AG10803 (cell line): ENCODE measurements at places on chromosomes 12 and 14.

DNA sequence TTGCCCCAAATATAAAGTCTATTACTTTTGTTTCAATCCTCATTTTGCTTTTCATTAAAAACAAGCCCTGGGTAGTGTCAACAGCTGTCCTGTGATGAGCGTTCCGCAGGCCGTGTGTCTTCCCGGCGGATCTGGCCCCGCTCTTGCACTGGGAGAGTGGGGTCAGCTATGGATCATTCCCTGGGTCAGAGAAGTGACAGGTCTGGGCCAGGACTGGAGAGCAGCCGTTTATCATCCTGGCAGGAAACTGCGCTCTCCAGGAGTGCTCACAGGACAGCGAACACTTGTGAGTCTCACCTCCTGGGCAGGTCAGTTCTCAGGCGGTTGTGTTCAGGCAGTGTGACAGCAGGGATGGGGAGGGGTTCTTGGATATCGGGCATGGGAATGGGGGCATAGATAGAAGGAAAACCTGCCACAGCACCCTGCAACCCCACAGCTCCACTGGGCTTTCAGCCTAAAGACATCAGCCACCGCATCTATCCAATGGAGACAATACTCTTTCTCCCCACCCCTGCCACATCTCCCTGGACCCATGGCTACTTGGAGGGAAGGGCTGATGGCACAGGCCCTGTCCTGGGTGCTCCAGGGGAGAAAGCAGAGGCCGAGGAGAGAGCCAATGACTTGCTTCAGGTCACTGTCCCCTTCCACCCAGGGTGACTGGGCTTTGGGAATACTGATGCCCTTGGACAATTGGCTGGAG is 47.8 kb upstream of the CHGA start:
- DNase-seq, result no peak

DNA sequence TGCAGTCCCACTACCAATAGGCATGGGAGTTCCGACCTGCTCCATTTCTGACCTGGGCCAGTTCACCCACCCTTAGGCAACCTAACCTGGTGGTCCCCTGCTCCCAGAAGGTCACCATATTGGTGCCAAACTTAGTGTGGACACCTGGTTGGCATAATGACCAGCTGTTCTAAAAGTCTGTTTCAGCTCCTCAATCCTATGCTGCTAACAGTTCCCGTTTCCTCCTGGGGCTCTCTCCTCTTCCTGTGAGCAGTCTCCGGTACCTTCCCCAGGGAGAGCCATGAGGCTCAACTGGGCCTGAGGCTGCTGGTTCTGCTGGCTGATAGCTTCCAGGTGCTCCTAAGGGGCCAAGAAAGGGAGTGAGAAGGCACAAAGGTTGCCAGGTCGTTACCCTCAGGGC is 15.9 kb upstream of the BLTP3B start:
- no peak for DNase-seq

DNA sequence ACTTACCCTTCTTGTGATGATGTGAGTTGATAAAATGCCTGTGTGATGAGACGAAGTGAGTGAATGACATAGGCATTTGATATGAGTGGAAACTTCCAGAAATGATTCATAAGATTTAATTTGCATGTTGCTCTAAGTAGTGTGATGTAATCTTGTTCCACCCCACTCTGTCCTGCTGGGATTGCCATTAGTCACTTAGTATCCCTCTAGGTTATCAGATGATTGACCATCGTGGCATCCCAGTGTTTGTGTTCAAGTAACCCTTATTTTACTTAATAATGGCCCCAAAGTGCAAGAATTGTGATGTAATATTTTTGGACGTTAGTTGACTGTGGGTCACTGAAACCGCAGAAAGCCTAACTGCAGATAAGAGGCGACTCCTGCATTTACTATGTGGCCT is 214.4 kb upstream of the DIO2 start:
- peak; percentile 84 for DNase-seq

- DNase-seq, result no peak
Measured at GRCh38 chr12:55723516-55724225, 3.5 kb downstream of the RDH5 start.

GRCh38 chr12:65885716-65886115 is 61.4 kb downstream of the HMGA2 start:
- no peak for DNase-seq

DNA sequence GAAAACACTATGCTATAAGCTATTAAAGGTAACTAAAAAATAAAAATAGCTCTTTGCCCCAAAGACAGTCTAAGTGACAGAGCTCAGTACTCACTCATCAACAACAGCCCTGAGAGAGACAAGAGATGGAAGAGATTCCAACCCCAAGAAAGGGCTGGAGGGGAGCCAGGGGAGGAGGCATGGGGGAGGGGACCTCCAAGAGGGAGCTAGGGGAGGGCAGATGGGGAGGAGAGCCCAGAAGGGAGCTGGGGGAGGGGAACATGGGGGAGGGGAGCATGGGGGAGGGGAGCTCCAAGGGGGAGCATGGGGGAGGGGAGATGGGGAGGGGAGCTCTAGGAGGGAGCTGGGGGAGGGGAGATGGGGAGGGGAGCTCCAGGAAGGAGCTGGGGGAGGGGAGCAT is 7.7 kb downstream of the SSH1 start:
- peak; percentile 47 for DNase-seq

DNA sequence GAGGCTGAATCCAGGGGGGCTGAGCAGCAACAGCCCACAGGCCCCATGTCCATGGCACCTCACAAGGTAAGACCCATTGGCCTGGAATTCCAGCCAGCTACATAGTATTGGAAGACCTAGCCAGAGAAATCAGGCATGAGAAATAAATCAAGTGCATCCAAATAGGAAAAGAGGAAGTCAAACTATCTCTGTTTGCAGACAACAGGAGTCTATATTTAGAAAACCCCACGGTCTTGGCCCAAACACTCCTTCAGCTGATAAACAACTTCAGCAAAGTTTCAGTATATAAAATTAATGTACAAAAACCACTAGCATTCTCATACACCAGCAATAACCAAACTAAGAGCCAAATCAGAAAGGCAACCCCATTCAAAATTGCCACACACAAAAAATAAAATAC is 16.9 kb downstream of the PDE6H start:
- DNase-seq, result no peak

- DNase-seq, result no peak
Measured at GRCh38 chr14:23296012-23296777, 6.5 kb downstream of the PPP1R3E start.

GRCh38 chr12:131390412-131391334 is 320.2 kb upstream of the SFSWAP start:
- no peak for DNase-seq

DNA sequence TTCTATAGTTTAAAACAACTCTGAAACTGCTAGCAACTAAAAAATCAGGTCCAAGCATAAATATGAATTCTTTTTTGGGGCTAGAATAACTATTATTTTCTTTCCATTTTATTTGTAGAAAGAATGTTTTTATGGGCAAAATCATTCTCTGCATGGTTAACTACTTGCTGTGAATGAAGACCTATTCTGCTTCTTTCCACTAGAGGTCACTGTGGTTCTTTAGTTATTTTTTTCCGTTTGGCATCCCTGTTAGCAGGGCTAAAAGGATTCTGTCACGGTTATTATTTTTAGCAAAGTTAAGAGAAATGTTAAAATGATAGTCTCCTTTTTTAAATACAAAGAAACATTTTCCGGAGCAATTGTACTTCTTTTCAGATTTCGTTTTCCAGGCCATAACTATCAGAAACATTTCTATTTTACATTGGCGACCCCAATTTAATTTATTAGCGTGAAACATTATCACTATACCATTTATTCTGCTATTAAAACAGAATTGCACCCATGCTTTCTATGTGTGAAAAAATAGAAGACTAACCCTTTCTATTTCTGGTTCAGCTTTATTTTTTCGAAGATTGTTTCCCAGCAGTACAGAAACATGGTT is 404.8 kb downstream of the ATP23 start:
- DNase-seq, result peak; percentile 62

DNA sequence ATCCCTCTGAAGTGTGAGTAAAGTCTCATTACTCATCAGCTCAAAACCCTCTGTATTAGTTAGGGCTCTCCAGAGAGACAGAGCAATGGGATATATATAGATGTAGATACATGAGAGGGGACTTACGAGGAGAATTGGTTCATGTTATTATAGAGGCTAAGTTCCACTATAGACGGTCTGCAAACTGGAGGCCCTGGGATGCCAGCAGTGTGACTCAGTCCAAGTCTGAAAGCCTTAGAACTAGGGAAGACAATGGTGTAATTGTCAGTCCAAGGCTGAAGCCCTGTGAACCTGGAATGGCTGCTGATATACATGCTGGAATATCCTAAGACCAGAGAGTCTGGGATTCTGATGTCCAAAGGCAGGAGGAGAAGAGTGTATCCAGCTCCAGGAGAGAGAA is 57.3 kb upstream of the CEP83 start:
- DNase-seq, result no peak

- no peak for DNase-seq
Measured at GRCh38 chr12:84506282-84506681, 406.3 kb downstream of the SLC6A15 start.

GRCh38 chr12:52659395-52659794 is 7.4 kb upstream of the KRT2 start:
- no peak for DNase-seq

- DNase-seq, result no peak
Measured at GRCh38 chr12:93170928-93171327, 206.8 kb upstream of the NUDT4 start.

DNA sequence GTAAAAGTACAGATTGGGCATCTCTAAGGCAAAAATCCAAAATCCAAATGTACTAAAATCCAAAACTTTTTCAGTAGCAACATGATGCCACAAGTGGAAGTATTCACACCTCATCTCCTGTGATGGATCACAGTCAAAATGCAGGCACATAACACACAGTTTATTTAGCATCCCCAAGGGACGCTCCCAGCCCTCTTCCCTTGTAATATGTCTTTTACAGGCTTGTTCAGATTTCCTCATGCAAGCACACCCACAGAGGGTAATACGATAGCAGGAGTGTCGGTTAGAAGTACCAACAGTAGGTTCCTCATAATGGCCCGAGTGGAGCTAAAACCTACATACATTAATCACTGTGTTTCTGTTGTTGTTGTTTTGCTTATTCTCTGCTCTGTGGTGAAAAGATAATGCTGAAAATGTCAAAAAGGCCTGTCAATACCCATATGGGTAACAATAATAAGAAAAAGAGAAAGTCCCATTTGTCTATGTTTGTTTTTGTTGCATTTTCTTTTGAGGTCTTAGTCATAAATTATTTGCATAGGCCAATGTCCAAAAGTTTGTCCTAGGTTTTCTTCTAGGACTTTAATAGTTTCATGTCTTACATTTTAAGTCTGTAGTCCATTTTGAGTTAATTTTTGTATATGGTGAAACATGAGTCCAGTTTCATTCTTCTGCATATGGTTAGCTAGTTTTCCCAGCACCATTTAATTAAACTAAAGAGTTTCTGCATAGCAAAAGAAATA is 133.1 kb downstream of the LRIG3 start:
- no peak for DNase-seq
